Stimulated activated CD4-positive, alpha-beta T cell treated with anti-CD3 and anti-CD28 coated beads, Interleukin-1b, Interleukin-23, amount 100 ng/mL, for 24 hours (primary cell): ENCODE measurements at places on chromosomes 1 and 21.

DNA sequence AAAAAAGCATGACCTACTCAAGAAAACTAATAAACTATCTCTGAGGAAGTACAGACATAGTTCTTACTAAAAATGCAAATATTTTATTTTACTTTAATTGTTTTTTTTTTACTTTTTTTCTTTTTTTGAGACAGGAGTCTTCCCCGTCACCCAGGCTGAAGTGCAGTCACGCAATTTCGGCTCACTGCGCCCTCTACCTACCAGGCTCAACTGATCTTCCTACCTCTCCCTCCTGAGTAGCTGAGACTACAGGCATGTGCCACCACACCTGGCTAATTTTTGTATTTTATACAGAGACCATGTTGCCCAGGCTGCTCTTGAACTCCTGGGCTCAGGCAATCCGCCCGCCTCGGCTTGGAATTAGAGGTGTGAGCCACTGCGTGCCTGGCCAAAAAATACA, 1263.1 kb downstream of the KCNT2 start:
- DNase-seq: no peak

DNA sequence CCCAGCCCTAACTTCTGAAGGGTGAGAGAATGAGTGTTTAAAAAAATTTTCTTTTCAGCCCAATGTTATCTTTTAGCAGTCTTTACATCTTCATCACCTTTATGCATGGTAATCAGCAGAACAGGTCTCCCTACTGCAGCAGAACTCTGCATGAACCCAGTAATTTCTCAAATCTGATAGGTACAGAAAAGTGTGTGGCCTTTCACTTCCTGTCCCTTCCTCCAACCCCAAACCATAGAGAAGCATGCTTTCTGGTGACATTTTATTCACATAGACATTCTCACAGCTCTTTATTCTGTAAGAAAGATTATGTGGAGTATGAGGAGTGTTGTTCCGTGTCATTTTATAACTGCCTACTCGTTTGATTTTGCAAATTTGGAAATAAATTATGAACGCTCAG, 68.6 kb downstream of the RPAP2 start:
- DNase-seq: no peak

GRCh38 chr1:106961646-106962045, 94.8 kb upstream of the PRMT6 start:
- DNase-seq: no peak

- DNase-seq: no peak
These were observed 1.1 kb upstream of the KCNT2 start for GRCh38 chr1:196609370-196609737.

GRCh38 chr21:35284199-35284598, 235.1 kb upstream of the RUNX1 start:
- no peak for DNase-seq
